ENCODE measurements at places on chromosomes 5 and 9. TPM values are rescaled to one million over a fixed set of nuclear protein-coding genes. Genes with fewer than 3 reads are reported as not detected.

DNA sequence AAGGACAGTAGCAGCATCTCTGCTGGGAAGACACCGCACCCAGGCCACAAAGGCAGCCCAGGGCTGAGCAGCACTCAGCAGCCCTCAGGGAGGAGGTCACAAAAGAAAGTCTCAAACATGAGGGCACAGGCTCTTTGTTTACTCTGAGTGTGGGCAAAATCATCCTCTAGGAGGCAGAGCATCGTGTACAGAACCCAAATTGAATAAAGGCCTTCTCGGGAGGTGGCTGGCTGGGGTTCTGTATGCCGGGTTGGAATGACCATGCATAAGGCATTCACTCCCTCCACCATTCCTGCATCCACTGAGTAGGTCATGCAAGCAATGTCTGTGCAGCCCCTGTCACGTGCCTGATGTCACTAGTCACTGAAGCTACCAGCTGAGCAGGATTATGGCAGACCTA lies 412.8 kb downstream of the SPOCK1 start:
- H3K36me3 ChIP-seq = no peaks in the 10 kb centered on the region
- H3K27me3 ChIP-seq = no peaks in the 10 kb centered on the region
- DNase-seq = no peak
- no peak overlapping the region for H3K4me3 ChIP-seq
- no peak overlapping the region for H3K27ac ChIP-seq

The NTMT1 gene
- total RNA-seq = 37.3 TPM

DNA sequence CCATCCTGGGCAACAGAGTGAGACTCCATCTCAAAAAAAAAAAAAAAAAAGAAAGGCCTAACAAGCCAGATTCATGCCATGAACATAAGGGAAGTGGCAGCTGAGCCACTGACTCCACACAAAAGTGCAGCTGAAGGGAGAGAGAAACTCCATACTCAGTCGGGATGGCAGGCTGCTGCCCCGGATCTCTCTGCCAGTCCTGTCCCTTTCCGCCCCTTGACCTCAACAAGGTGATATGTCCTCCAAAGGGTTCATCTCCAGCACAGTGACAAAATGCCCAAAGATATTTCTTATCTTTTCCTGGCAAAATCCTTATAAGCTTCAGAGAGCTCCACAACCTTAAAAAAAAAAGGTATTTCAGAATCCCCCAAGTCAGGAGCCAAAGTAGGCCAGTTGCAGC lies 52.6 kb downstream of the ABCA1 start:
- no peaks in the 10 kb centered on the region for H3K27me3 ChIP-seq
- DNase-seq = no peak
- H3K4me1 ChIP-seq = peaks cover 17% of the 10 kb centered on the region
- no peak overlapping the region for H3K4me3 ChIP-seq
- H3K36me3 ChIP-seq = no peaks in the 10 kb centered on the region
- no peak overlapping the region for H3K27ac ChIP-seq

GRCh38 chr9:116493183-116493860 lies 193.8 kb upstream of the TRIM32 start:
- no peak for DNase-seq
- no peaks in the 10 kb centered on the region for H3K4me1 ChIP-seq
- no peaks in the 10 kb centered on the region for H3K36me3 ChIP-seq
- no peak overlapping the region for H3K4me3 ChIP-seq

- H3K27ac ChIP-seq = no peak overlapping the region
- no peak overlapping the region for H3K4me3 ChIP-seq
- no peak for DNase-seq
Observed at GRCh38 chr9:127421057-127421456, 3.1 kb upstream of the ZNF79 start.

The MARCHF11 gene
- total RNA-seq = not detected

- no peaks in the 10 kb centered on the region for H3K27me3 ChIP-seq
- H3K27ac ChIP-seq = no peak overlapping the region
- H3K36me3 ChIP-seq = no peaks in the 10 kb centered on the region
- no peak overlapping the region for H3K4me3 ChIP-seq
- DNase-seq = no peak
Observed at GRCh38 chr9:78973907-78974306, 597.9 kb upstream of the TLE4 start.

The HAVCR2 gene
- total RNA-seq = 25.7 TPM

- no peaks in the 10 kb centered on the region for H3K36me3 ChIP-seq
- H3K27ac ChIP-seq = no peak overlapping the region
- no peaks in the 10 kb centered on the region for H3K27me3 ChIP-seq
- no peak for DNase-seq
- H3K4me1 ChIP-seq = no peaks in the 10 kb centered on the region
Observed at GRCh38 chr5:60829490-60830266, 14.4 kb downstream of the ELOVL7 start.

DNA sequence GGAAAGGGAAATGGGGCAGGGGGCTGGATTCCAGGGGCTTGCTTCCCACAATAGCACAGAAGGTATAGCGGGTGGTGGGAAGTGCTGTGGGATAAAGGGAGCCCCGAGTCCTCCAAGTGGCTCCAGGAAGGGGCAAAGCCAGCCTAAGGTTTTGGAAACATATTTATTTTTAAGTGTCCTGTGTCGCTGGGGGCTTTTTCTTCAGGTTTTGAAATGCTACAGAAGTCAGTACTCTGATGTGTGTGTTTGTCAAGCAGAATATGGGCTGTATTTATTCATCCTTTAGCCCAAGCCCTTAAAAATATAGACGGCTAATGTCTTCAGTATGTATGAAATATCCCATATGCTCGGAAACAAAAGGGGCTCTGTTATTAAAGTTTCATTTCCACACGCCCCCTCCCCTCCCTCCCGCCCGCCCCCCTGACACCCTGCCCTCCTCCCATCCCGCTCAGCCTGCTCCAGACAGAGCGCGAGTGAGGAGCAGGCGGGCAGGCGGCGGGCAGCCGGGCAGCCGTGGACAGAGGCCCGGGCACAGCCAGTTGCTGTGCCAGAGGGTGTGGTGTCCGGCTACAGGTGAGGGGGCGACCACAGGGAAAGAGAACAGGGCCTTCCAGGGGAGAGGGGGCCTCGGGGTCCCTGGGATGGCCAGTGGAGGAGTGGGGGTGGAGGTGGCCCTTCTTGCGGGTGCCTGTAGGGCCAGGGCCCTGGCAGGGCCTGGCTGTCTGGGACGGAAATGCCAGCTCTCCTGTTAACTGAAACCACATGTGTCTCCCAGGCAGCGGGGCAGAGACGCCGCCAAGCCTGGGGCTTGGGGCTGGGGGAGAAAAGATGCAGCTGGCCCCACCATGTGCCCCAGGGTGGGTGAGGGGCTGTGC lies 39.6 kb upstream of the SYNPO start:
- no peaks in the 10 kb centered on the region for H3K27me3 ChIP-seq
- H3K4me1 ChIP-seq = peaks cover 29% of the 10 kb centered on the region
- no peak overlapping the region for H3K4me3 ChIP-seq
- peak; percentile 69 for DNase-seq
- H3K27ac ChIP-seq = peak overlapping the region; percentile 45

The OGN gene
- 0.22 TPM for total RNA-seq

- peaks cover 33% of the 10 kb centered on the region for H3K27me3 ChIP-seq
- no peaks in the 10 kb centered on the region for H3K36me3 ChIP-seq
- H3K27ac ChIP-seq = no peak overlapping the region
- no peak for DNase-seq
- H3K4me3 ChIP-seq = no peak overlapping the region
Observed at GRCh38 chr9:133430244-133430643, 8.1 kb downstream of the ADAMTS13 start.

The PCDHA13 gene
- total RNA-seq = 0.22 TPM

- no peak for DNase-seq
- no peaks in the 10 kb centered on the region for H3K27me3 ChIP-seq
- H3K27ac ChIP-seq = no peak overlapping the region
- no peaks in the 10 kb centered on the region for H3K36me3 ChIP-seq
Observed at GRCh38 chr9:84121991-84122523, 141.5 kb downstream of the RMI1 start.

- no peak for DNase-seq
- H3K27ac ChIP-seq = no peak overlapping the region
- no peak overlapping the region for H3K4me3 ChIP-seq
- no peaks in the 10 kb centered on the region for H3K36me3 ChIP-seq
Observed at GRCh38 chr5:65766175-65766574, 44.2 kb downstream of the NLN start.

DNA sequence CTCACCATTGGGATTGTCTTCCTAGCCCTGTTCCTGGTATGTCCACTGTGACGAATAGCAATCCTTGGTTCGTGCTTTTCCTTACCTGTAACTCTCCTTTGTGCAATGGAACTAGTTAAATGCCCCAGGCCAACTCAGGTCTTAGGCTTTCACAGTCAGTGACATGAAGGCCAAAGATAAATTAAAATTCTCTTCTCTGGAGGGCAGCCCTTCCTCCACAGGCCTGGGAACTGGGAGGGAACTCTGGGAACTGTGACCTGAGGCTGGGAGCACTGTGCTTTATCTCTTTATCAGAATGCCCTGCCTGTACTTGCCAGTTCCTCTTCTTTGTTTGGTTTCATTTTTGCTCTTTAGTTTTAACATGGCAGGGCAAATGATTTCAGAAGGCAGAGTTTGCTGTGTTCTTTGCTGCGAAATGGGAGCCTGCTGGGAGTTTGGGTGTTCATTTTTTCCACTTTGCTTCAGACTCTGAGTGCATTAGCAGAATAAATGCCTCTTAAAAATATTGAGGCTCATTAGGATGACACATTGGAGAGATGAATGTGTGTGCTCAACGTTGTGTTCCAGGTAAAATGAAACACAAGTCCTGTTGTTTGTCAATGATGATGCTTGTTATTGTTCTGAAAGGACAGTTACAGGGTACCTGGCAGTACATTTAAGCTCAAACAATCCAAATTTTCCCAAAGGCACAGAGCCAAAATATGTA lies 118.1 kb downstream of the NUDT12 start:
- H3K27me3 ChIP-seq = no peaks in the 10 kb centered on the region
- H3K27ac ChIP-seq = no peak overlapping the region
- no peaks in the 10 kb centered on the region for H3K36me3 ChIP-seq
- no peak for DNase-seq

DNA sequence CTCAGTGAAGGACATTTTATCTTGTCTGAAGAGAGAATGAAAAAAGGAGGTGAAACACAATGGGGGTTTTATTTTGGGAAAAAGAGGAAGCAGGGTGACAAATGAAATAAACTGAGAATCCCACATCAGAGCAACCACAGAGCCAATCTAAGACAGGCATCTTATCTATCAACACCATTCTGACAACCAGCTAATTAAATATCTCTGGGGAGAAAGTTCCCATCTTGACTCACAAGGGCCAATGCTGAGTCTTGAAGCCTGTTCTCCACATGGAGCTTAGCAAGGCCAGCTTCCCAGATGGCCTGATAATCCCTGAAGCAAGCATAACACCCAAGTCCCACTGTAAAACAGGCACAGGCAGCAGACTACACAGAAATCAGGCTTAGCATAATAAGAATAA lies 30.4 kb downstream of the DPYSL3 start:
- no peak overlapping the region for H3K27ac ChIP-seq
- no peak for DNase-seq
